ENCODE measurements at places on chromosomes 12 and 14.

GRCh38 chr12:39813776-39814175, 194.2 kb upstream of the ABCD2 start:
- no peak for DNase-seq

DNA sequence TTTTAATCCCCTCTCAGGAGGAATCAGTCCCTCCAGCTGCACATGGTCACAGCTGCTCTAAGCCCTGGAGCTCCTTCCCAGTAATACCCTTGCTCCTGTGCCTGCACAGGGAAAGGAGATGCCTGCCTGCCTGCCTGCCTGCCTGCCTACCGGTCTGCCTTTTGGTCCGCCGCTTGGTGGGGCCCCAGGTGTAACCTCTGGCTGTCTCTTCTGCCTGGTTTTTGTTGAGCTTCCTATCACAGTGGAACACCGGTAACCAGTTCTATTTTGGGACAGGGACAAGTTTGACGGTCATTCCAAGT, 99.8 kb downstream of the DAD1 start:
- no peak for DNase-seq

DNA sequence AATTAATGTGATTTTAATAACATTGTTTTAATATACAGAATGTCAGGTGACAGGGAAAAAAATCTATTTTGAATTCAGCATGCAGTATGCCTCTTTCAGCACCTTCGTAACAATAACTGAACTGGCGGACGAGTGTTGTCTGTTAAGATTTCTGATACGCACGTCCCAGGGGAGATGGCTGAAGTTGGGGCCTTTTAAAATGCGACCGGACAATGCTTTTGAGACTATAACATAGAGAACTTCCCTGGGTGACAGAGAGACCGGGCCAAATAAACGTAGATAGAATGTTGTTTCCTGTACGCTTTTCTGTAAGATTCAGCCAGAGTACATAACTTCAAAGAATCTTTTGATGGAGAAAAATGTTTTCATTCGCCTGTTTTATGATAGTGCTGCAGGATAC, 239.7 kb downstream of the EGLN3 start:
- no peak for DNase-seq

GRCh38 chr14:63677891-63678379, 36.3 kb upstream of the WDR89 start:
- DNase-seq: no peak

- DNase-seq: no peak
These were observed 84.7 kb downstream of the NUAK1 start for GRCh38 chr12:106054049-106054448.

DNA sequence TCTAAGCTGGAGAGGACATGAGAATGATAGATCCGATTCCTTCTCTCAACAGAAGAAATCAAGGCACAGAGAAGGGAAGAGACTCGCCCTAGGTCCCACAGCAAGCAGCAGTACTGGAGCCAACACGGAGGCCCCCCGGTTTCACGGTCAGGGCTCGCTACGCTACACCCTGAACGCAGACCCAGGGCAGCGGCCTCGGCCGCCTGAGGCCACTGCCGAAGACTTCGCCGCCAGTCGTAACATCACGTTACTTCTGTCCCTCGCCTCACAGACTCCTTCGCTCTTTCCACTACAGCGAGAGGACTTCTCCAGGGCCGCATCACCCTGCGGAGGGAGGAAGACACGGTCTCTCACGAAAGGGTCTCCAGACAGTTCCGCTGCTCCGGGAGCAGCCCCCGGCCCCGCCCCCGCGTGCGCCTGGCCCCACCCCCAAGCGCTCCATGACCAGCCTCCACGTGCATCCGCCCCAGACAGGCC, 411 bp upstream of the DCAF4 start:
- DNase-seq: no peak

GRCh38 chr14:49950275-49951228, 57.7 kb downstream of the ARF6 start:
- DNase-seq: no peak

GRCh38 chr12:33357181-33357580, 82.4 kb downstream of the SYT10 start:
- DNase-seq: no peak

DNA sequence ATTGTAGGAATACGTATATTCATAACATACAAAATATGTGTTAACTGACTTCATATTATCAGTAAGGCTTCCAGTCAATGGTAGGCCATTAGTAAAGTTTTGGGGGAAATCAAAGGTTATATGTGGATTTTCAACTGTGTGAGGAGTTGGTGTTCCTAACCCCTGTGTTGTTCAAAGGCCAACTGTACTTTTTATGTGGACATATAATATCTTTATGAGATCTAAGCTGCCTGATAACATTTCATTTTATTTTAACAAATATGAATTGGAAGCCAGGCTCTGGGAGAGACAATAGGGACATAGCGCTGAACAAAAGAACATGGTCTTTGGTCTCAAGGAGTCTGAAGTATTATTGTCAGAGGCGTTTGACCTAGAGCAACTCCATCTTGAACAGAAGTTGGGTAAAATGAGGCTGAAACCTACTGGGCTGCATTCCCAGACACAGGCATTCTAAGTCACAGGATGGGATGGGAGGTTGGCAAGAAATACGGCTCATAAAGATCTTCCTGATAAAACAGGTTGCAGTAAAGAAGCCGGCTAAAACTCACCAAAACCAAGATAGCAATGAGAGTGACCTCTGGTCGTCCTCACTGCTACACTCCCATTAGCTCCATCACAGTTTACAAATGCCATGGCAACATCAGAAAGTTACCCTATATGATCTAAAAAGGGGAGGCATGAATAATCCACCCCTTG, 147.2 kb downstream of the KSR2 start:
- no peak for DNase-seq

DNA sequence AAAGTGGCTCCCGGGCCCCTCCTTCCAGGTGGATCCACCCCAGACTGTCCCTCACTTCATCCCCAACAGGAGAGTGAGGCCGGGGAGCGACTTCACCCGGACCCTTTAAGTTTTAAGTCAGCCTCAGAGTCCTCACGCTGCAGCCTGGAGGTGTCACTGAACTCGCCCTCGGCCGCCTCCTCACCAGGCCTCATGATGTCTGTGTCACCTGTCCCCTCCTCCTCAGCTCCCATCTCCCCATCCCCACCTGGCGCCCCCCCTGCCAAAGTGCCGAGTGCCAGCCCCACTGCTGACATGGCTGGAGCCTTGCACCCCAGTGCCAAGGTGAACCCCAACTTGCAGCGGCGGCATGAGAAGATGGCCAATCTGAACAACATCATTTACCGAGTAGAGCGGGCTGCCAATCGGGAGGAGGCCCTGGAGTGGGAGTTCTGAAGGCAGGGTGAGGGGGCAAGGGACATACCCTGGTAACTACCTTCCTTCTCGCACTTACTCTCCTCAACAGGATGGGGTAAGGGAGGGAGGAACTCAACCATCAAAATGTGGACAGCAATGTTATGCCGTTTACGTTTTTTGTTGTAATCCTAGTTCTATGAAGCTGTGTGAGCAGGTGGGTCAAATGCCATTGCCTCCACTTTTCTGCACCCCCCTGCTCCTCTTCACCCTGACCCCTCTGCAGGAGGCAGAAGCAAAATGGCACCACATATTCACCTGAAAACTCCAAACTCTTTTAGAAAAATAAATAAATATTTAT, 20.8 kb downstream of the PHETA1 start:
- DNase-seq: no peak

GRCh38 chr12:49671031-49671765, 36.0 kb downstream of the FMNL3 start:
- peak; percentile 84 for DNase-seq

- DNase-seq: no peak
These were observed 213.1 kb upstream of the RTL1 start for GRCh38 chr14:101116486-101117130.

DNA sequence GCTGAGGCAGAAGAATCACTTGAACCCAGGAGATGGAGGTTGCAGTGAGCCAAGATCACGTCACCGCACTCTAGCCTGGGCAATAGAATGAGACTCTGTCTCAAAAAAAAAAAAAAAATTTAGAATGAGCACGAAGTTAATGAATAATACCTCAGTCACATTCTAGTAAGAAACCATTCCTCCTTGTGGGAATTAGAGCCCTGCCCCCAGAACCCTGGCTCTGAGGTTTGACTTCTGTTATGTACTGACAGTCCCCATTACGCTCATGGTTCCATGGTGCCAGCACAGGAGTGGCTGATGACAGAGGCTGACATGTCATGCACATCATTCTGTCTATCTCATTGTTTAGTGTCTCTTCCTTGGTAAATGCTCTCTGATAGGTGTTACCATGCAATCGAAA, 132.6 kb upstream of the FGD4 start:
- no peak for DNase-seq

- no peak for DNase-seq
These were observed 786.3 kb upstream of the NOVA1 start for GRCh38 chr14:27384124-27384523.

DNA sequence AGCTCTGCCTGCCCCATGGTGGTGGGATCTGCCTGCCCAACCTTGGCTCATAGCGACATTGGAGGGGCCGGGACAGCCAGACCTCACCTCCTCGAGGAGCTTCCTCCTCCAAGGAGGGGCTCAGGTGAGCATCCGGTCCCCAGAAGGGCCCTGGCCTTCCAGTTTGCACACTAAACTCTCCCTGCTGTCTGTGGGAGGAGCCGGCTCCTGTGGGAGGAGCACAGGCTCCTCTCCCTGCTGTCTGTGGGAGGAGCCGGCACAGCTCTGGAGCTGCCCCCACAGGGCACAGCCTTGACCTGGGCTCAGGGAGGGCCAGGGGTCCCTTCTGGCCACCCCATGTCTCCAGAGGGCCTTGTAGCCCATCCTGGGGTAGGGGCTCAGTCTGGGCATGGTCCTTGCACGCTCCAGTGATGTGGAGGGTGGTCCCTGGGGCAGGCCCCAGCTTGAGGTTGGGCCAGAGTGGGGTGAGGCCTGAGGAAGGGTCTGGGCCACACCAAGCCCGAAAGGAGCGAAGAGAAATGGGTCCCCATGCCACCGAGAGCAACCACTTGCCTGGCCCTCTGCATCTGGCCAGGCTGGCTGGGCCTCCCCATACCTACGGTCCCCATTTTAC, 147.5 kb upstream of the C14orf180 start:
- DNase-seq: no peak

DNA sequence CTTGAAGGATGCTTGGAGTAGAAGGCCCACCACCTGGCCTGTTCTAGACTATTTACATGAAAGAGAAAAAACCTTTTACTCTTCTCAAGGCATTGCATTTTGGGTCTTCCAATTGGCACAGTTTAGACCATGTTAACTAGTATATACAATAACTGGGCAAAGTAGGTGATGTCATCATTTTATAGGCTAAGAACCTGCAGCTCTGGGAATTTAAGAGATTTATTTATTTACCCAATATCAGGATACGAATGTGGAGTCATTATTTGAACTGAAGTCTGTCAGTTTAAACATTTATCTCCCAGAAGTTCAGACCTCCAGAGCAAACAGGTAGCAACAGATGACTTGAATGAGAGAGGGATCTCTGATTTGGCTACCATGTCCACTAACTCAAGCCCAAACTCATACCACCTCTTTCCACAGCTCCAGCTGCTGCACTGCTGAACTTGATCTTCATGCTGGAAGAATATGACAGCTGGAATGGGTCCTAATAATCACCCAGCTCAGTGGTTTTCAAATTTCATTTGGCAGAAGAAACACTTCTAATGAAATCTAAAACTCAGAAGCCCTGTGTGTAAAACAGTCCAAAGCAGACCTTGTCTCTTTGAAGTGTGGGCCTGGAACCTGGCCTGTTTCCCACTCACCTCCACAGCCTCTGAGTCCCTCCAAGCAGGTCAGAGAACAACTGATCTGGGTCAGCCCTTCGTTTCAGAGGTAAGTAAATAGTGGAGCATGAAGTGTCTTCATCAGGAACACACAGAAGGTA, 179.2 kb downstream of the EMP1 start:
- no peak for DNase-seq

DNA sequence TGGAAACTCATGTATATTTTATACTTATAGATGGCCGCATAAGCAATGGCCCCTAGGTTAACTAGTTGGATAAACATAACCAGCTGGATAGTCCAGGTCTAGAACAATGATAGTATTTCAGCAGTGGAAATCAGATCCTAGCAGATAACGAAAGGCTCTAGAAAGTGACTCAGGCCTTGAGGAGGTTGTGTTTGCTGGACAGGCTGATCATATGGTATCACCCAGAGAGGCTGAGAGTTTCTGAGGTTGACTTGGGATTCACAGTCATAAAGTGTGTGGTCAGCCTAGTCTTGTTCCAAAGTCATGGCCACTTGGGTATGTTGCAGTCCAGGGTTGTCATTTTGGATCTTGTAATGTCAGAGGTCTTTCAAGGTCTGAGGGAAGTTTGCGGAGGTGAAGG, 16.8 kb downstream of the FLVCR2 start:
- no peak for DNase-seq

GRCh38 chr12:88207921-88208620, 66.0 kb downstream of the TMTC3 start:
- DNase-seq: no peak

- DNase-seq: no peak
These were observed 60.5 kb downstream of the AMN start for GRCh38 chr14:102982852-102983470.

DNA sequence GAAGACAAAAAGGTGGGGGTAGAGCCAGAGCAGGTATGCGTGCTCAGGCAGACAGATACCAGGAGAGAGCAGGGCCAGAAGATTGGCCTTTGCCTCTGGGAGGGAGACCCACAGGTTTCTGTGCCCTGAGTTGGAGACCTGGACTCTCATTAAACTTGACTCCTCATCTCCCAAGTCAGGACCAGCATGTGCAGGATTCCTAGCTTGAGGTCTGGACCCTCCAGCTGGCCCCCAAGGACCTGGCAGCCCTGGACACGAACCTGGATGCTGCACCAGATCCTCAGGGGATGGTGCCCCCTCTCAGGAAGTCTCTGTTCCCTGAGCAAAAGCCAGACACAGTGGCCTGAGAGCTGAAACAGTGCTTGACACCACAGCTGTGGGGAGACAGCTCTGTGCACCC, 10.5 kb upstream of the KRT73 start:
- no peak for DNase-seq

GRCh38 chr12:51822956-51823355, 25.6 kb downstream of the FIGNL2 start:
- DNase-seq: no peak

GRCh38 chr14:102759456-102760187, 17.6 kb upstream of the TRAF3 start:
- no peak for DNase-seq

GRCh38 chr14:92443167-92443566, 70.4 kb upstream of the RIN3 start:
- no peak for DNase-seq
